HT1080 (cell line): ENCODE measurements at places on chromosomes 1 and 21. TPM values are rescaled to one million over a fixed set of nuclear protein-coding genes. Genes with fewer than 3 reads are reported as not detected.

The BMP8B gene
- not detected in 2 replicates for total RNA-seq

GRCh38 chr1:1183221-1183747 lies 9.6 kb downstream of the TTLL10 start:
- DNase-seq, result no peak

The SON gene
- 107 and 164 TPM in 2 replicates for total RNA-seq

GRCh38 chr1:114609826-114610225 lies 28.4 kb upstream of the BCAS2 start:
- DNase-seq, result no peak

DNA sequence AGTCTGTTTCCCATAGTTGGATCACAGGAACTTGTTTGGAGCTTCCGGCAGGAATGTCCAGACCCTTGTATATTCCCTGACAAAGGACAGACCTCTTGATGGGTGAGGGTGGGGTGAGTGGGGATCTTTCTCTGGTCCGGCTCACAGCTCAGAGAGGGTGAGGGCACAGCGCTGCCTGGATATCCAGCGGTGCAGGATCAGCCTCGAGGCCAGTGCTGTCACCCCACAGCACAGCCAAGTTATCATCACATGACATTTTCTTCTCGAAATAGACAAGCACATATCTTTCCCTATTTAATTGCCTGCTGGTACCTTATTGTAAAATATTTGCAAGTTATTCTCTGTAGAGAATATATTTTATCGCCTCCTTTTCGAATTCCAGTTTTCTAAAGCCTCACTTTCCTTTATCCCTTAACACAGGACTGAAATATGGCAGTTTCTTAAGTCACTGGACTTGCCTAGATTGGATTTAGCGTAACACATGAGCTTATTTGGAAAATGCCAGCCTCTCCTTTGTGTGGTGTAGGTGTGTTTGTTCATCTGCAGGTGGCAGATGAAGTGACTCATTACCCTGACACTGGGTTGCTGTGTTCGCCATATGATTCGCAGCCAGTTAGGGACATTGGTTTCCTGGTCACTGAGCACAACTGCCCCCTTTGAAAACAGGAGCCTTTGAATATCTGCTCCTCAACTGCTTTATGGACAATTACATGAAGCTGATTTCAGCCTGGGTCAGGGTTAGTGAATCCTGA lies 21.4 kb downstream of the CLIC6 start:
- DNase-seq, result no peak

The A3GALT2 gene
- not detected in 2 replicates for total RNA-seq

The CLDN14 gene
- 0.13 TPM in 1 of 2 replicates, not detected in the other for total RNA-seq

- no peak for DNase-seq
Observed at GRCh38 chr1:238232084-238232710, 341.5 kb upstream of the ZP4 start.

- no peak for DNase-seq
Observed at GRCh38 chr21:41504030-41504429, 3.9 kb downstream of the TMPRSS2 start.

DNA sequence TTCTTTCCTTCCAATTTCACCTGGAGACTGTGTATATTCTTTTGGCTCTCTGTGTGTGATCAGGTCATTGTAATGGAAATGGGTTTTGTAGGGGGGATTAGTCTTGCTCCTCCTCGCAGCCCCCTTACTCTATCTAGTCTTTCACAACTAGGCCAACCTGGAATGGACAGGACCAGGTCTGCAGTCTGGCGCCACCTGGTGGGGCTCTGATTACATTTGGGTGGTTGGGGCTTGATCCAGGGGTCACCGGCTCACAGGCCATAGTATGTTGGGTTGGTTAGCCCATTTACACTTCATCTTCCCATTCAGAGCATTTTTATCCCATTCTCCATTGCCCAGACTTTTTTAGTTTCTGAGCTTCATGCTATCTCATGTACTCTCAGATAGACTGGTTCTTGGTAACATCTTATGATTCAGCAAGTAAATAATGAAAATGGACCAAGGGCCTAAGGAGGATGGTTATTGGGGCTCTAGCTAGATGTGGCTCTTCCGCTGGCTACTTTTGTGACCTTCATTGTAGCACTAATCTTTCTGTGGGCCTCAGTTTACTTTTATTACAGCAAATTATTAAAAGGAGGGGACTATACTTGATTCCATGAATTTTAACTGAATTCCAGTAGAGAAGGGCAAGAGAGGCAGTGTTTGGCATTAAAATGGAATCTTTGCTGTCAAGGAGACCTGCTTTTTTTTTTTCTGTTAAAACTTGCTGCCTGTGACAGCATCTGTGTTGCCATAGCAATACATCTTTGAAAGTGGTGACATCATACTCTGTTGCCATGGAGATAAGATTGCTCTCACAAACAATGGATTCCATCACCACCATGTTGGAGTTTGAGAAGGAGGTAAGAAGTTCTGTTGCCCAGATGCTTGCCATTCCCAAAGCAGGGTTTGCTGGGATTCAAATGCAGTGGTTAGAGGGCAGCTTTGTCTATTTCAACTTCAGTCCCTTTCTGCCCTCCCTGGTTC lies 150.1 kb downstream of the PLXNA2 start:
- peak; percentile 46 for DNase-seq

The ADGRB2 gene
- total RNA-seq, result 10.8 and 14.1 TPM in 2 replicates

The MRAP gene
- total RNA-seq, result 0.31 TPM in 1 of 2 replicates, not detected in the other

DNA sequence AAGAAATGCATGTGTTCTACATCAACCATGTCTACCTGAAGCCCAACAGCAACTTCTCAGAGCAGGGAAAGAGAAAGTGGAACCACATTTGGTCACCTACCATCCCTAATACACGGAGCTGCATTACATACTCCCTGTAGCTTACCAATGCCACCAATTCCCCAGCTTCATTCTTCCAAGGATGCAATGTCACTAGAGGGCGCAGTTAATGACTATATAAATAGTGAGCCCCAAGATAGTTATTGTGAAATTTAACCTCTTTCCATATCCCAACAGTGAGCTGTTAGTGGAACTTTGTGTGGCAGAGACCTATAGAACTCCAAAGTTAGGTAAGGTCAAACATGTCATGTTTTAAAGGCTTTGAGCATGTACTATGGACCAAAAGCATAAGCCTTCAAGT lies 618.3 kb downstream of the SMYD3 start:
- DNase-seq, result peak; percentile 43

GRCh38 chr21:32687643-32688345 lies 40.0 kb downstream of the SYNJ1 start:
- no peak for DNase-seq

DNA sequence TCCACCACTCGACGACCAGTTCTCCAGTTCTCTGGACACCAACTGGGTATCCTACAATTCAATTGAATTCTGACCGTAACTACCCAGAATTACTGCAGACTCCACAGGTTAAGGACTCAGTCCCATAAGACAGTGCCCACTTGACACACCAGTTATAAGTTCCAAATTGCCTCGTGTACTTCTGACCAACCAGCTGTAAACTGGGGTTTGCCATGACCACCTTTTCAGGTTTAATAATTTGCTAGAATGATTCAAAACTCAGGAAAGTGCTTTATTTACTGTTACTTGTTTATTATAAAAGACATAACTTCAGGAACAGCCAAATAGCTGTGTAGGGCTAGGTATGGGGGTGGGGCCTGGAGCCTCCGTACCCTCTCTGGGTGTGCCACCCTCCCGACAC lies 15.3 kb downstream of the NUDC start:
- DNase-seq, result no peak

GRCh38 chr1:52641307-52641706 lies 8.3 kb downstream of the SHISAL2A start:
- DNase-seq, result no peak

DNA sequence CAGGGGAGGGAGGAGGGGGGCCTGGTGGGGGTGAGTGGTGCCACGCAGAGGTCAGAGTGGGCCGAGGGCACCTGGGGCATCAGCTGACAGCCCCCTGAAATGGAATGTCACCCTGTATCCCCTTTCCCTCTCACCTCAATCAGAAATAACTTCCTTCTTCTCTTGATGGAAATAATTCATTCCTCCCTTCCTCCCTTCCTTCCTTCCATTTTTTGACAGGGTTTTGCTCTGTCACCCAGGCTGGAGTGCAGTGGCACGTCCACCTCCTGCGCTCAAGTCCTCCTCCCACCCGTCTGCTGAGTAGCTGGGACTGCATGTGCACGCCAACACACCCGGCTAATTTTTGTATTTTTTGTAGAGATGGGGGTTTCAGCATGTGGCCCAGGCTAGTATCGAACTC lies 48.4 kb upstream of the LRRC3 start:
- no peak for DNase-seq

DNA sequence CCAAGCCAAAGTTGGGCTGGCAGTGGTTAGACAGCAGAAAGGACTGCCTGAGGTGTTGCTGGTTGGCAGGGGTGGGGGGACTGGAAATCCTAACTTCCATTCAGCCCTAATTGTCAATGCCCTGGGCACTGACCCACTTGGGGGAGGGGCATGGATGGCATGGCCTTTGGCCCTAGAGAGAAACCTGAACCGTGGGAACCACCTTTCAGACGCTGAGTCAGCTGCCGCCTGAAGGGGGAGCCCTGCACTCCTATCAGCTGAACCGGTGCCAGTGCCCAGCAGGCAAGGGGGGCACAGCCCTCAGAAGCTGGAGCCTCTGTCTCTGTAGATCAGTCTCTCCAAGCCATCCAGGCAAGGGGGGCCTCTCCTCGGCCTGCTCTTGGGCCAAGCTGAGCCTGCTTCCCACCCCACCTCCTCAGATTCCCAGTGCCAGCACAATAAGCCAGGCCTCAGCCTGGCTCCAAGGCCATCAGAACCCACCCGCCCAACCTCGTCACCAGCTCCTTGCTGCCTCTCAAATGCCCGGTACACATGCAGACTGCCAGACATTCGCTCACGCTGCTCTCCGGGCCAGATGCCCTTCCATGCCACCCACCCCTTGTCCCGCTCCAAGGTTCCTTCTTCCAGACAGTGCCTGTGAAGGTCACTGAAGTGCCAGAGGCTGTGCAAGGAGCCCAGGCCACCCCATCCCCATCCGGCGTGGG lies 11.6 kb downstream of the TINAGL1 start:
- peak; percentile 48 for DNase-seq

The RHD gene
- not detected in 2 replicates for total RNA-seq

The CFAP45 gene
- 3.9 and 4.2 TPM in 2 replicates for total RNA-seq

DNA sequence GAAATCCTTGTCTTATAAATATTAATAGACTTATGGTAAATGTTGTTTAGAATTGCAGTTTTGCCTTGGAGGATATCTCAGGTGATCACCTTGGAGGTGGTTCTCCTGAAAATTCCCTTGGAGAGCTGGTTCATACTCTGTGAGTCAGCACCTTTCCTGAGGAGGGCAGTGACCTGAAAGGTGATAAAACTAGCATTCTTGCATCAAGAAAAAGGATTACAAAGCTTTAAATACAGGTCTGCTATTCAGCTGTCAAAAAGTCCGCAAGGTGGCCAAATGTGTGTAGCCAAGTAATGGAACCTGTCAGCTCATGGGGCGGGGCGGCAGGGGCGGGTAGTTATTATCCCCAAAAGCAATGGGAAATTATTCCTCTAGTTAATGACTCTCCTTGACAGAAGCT lies 52.8 kb upstream of the EDARADD start:
- no peak for DNase-seq

DNA sequence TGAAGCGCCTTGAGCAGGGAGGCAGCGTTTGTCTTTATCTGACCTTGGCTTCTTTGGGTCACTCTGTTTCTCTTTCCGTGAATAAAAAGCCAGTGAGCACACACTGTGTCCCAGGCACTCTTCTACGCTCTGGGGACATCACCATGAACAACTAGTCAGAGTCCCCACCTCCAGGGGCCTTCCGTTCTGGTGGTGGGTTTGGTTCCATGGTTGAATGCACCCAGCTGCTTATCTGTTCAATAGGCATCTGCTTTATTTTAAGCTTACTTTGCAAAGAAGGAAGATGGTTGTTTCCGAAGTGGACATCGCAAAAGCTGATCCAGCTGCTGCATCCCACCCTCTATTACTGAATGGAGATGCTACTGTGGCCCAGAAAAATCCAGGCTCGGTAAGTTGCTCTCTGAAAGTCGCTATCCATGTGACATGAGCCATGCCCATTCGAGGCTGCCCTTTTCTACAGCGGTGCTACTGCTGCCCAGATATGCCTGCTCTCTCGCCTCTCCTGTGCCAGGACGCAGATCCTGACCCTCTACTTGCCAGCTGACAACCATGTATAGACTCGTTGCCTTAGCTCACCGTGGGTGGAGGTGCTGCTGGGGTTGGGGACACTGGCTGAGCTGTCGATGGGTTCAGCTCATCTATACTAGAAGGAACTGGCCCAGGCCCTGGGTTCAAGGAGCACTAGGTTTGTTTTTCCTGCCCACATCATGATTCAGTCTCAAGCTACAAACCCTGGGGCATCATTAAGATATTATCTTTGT lies 5.9 kb downstream of the MX1 start:
- DNase-seq, result no peak

GRCh38 chr21:15729674-15730483 lies at the start of gene USP25:
Gene USP25, plus strand, starts transcription at chr21:15729982. Its CDS starts 412 bp downstream, at chr21:15730394.
- peak; percentile 53 for DNase-seq

- no peak for DNase-seq
Observed at GRCh38 chr1:9657521-9658032, 6.0 kb downstream of the PIK3CD start.

GRCh38 chr21:44360159-44360558 lies 6.7 kb downstream of the TRPM2 start:
- no peak for DNase-seq

- no peak for DNase-seq
Observed at GRCh38 chr1:205447457-205448341, 8.1 kb downstream of the BLACAT1 start.

DNA sequence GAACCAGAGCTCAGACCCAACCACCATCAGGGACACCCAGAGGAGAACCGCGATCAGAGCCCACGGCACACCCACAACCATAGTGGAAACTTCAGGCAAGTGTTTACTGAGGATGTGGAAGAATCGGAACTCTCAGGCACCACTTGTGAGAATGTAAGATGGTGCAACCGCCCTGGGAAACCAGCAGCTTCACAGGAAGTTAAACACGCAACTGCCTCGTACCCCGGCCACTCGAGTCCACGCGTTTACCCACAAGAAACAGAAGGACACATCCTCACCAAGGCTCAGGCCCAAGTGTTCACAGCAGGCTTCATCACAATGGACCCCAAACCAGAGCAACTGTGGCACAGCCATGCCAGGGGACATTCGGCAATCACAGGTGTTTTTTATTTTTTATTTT lies 51.4 kb upstream of the COL6A2 start:
- no peak for DNase-seq

DNA sequence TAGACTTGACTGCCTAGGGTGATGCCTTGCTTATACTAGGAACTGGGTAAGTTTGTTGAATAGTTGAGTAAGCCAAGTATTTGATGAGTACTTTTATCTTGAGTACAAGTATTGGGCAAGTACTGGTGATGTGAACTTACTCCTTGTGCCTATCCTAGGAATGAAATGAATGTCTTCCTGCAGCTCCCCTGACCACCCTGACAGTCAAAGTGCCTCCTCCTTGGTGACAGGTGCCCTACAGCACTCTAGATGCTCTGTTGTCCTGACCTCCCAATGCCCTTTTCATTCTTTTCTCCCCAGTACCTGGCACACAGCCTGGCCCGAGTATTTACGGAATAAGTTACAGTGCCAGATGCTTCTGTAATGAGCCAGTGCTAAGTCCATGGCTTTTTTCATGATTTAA lies 25.5 kb downstream of the PCSK9 start:
- no peak for DNase-seq

- no peak for DNase-seq
Observed at GRCh38 chr21:33238146-33238545, 8.4 kb downstream of the IFNAR2 start.
